ENCODE measurements at places on chromosomes 1 and 21.
A peak's percentile ranks its signal among the peaks of the same experiment; 100 is the strongest.

- peak; percentile 71 for DNase-seq
These were observed 391.6 kb upstream of the VAMP3 start for GRCh38 chr1:7379441-7379971.

- DNase-seq: no peak
These were observed 55.5 kb upstream of the ESRRG start for GRCh38 chr1:216778737-216779136.

DNA sequence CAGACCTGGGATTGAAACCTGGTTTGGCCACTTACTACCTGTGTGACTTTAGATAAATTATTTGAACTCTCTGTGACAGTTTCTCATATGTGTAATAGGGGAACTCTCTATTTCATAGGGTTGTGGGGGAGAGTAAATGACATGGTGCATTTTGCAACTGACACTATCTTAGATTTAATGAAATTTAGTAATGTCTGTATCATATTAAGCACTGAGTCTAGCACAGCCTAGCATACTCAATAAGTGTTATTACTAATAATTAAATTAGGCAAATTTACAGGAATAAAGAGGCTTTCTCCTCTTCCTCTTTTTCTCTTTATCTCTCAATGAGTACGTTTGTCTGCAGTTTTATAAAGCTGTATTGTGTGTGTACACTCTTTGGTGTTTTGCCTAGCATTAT lies 80.2 kb upstream of the MACF1 start:
- DNase-seq: no peak

DNA sequence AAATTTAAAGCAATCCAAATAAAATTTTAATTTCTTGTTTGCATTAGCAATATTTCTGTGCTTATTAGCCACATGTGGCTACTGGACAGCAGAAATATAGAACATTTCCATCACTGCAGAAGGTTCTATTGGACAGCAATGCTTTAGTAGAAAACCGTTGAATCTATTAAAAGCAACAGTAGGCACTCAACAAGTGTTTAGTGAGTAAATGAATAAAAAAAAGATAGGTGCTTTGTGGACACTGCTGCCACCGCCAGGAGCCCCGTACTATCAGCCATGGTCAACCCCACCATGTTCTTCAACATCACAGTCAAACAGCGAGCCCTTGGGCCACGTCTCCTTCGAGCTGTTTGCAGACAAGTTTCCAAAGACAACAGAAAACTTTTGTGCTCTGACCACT lies 74.5 kb upstream of the MUTYH start:
- no peak for DNase-seq

DNA sequence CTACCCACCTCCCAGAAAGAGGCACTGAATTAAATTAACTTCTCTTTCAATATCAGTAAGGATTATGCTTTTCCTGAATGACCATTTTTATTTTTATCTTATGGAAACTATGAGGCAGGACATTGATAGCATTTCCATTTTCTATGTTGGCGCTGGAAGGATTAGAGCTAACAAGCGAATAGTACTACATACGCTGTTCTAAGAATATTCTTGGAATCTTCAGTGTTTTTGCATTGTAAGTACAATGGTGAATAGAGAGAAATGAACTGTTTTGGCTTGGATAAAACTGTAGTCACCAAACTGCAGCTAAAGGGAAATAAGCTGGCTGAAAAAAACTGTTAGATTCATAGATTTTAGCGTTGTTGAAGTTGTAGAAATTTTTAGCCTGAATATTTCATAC lies 779.0 kb upstream of the ADGRL4 start:
- no peak for DNase-seq

- DNase-seq: no peak
These were observed 44.1 kb upstream of the C1orf105 start for GRCh38 chr1:172376431-172376830.
